ENCODE measurements at places on chromosomes 1 and 21.

GRCh38 chr1:100378956-100379355, 26.6 kb downstream of the CDC14A start:
- no peak for DNase-seq

- no peak for DNase-seq
These were observed 3.5 kb upstream of the TIAM1 start for GRCh38 chr21:31347435-31348032.

DNA sequence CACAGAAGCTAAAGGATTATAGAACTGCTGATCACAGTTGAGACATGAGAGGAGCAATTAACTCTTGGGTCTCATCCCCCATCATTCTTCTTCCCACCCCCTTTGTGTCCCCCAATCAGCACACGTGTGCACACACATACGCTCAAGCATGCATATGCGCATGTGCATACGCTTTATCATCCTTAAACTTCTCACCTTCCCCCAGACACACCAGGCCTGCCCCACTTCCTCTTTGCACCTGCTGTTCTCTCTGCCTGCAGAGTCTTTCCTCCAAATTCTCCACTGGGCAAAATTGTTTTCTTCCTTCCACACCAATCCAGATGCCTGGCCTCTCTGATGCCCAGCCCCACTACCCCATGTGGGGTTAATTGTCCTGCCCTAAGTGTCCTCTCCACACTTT, 13.0 kb upstream of the KCND3 start:
- no peak for DNase-seq

DNA sequence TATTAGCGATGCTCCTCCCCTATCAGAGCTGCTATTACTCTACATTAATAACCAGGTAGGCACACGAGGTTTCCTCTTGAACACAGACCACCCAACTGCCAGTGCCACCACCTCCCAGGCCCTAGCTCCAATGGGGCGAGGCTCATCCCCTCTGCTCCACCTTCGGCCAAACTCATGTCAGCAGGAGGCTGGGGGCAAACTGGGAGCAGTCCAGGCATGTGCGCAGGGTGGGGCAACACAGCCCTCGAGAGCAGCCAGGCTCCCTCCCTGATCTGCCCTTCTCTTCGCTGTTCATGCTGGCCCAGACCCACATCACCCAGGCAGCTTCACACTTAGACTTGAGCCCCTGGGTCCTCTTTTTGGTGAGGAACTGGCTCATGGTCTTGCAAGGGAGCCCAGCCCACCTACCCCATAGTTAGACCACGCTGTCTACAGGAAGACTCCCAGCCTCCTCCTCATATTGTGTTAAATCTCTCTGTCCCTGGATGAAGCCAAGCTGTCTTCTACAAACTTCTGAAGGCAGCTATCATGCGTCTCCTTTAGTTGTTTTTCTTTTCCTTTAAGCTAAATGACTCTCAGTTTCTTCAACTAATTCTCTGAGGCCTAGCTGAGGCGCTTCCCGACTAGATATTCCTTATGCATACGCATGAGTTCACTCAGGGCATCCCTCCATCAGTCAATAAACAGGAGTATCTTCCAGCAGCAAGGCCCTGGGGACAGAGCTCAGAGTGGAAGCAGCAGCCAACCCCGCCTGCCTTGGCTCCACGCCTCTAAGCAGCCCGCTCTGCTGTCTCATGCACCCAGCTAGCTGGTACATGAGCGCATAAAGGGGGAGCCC, 12.0 kb downstream of the TMEM9 start:
- no peak for DNase-seq

All from gastrocnemius medialis (tissue), 4 donors.